ENCODE measurements at places on chromosomes 4 and X.

GRCh38 chrX:105821471-105822121, 743 bp upstream of the NRK start:
- peak; percentile 2 for DNase-seq

GRCh38 chr4:8706216-8707044, 113.9 kb downstream of the CPZ start:
- DNase-seq = no peak

GRCh38 chrX:46575991-46576392, 2.4 kb downstream of the CHST7 start:
- peak; percentile 20 for DNase-seq

GRCh38 chrX:69037786-69038185, 127.5 kb downstream of the PJA1 start:
- no peak for DNase-seq

DNA sequence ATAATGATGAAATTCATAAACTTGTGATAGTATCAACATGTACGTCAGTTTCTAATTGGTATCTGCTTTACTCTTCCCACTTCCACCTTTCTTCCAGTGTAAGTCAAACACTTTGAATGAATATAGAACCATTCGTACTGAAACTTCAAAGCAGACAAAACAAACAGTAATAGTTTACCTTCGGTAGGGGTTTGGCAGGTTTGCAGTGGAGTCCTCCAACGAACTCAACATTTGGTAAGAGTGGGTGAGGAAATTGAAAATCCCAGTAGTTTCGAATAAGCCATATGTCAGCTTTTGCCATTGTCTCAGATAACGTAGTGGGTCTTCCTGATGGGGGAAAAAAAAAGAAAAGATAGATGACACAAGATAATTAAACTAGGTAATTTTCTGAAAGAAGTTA, 2.2 kb downstream of the UGT2B4 start:
- DNase-seq = no peak

DNA sequence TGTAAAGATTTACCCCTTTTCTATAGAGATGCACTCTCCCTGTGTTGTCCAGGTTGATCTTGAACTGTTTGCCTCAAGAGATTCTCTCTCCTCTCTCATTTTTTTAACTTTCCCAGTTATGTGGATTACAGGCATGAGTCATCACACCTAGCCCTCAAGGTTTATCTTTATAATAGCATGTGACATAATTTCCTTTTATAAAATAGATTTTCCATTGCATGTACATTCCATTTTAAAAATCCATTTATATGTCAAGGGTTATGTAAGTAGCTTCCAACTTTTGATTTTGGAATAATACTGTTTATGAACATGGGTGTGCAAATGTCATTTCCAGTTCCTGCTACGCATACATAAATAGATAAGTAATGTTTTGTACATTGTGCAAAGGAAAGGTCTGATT, 20.6 kb downstream of the ZNF721 start:
- no peak for DNase-seq

DNA sequence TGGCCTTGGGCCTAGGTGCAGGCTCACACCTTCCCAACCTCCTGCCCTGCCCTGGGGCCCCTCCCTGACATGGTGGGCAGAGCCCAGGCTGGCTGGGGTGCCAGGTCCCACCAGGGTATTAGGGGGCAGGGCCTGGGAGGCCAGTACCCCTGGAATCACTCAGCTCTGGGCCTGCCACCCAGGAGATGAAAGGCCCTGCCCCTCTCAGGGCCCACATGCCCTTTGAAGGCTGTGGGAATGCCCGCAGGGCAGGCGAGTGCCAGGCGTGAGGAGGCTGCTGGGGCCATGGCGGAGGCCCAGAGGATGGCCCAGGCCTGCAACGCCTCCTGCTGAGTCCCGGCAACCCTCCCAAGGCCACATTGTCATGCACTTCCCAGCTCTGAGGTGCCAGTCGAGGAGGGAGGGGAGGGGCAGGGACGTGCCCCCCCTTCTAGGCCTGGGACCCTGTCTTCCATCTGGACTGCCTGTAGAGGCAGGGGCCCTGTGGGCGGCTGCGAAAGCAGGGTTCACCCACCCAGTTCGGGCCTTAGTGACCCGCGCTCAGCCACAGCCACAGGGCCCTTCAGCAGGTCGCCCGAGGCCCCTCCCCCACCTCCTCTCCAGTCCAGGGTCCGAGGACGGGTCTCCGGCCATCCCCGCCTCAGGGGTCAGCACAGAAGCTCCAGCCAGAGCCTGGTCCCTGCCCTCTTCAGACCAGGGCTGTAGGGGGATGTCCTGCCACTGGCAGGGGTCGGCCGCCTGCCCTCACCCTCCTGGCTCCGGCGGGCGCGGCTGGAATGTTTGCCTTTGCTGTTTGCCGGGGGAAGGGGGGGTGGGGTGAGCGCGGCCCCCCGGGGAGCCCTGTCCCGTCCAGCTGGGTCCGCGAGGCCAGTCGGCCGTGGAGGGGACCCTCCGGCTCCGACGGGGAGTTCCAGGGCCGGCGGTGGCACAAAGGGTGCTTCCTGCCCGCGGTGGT, 26.7 kb upstream of the FGFR3 start:
- no peak for DNase-seq

DNA sequence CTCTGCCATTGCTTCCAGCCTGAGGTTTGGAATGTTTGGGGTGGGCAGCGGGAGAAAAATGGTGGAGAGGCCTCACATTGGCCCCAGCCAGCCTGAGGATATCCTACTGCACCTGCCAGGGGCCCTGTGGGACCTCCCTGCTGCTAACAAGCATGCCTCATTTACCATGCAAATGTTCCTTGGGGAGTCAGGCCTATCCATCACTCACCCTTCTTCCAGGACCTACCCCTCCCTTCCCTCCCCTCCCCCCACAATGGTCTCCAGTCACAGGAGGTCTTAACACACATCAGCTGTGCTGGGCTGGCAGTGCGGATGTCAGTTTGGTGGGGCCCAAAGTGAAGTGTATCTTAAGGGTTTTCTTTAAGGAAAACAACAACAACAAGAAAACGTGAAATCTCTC, 139.2 kb downstream of the SHOX start:
- DNase-seq = no peak

GRCh38 chr4:187175197-187175596, 451.5 kb upstream of the FAT1 start:
- no peak for DNase-seq

DNA sequence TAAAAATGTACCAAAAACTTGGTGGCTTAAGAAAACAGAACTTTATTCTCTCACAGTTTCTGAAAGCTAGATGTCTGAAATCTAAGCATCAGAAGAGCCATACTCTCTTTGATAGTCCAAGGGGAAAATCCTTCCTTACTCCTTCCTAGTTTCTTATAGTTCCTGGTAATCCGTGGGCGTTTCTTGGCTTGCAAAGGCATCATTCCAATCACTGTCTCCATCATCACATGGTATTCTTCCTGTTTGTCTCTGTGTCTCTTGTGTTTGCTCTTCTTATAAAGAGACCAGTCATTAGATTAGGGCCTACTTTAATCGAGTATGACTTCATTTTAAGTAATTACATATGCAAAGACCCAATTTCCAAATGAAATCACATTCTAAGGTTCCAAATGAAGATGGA, 118.9 kb upstream of the FSTL5 start:
- DNase-seq = no peak

- no peak for DNase-seq
Observed at GRCh38 chr4:2741626-2742025, 14.5 kb downstream of the TNIP2 start.

- no peak for DNase-seq
Observed at GRCh38 chrX:20394451-20394850, 127.7 kb upstream of the RPS6KA3 start.

DNA sequence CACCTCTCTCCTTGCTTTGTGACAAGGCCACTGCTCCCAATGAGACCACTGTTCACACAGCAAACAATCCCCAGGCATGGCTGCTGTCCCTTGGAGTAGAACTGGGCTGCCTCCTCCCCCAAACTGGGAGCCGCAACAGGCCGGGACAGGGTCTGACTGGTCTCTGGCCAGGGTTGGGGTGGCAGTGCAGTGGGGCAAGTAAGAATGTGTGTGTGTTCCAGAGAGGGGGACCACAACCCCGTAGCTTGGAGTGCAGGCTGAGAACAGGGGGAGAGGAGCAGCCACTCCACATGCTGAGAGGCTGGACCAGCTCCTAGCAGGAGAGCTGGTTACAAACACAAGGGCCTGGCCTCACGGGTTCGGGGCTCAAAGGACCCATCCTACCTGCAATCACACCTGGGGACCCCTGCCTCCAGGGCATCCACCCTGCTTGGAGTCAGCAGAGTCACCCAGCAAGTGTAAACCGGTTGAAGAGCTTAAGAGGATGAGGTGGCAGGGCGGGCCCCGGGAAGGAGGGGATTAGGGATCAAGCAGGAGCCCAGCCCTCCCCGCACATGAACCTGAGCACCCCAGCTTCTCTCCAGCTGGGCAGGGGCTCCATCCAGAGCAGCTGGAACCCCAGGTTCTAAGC, 3.8 kb upstream of the ZNF185 start:
- no peak for DNase-seq

Measured in AG20443 (cell line).